ENCODE measurements at places on chromosomes 1 and 21.
A peak's percentile ranks its signal among the peaks of the same experiment; 100 is the strongest.

DNA sequence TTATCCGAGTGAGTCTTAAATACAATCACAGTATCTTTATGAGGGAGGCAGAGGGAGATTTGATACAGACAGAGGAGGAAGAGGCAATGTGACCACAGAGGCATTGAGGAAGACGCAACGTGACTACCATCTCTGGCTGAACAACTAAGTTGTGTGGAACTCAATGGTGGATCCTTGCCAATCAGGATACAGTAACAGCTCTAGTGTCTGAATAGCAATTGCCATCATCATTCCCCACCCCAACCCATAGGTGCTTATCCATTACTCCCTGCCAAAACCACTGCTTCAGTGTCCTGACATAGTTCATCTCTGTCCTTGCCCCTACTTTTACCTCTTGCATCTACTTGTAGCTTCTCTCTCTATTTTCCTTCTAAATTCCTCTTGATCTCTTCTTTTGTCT, 20.5 kb upstream of the RHBDL2 start:
- no peak for DNase-seq

GRCh38 chr1:91529856-91530255, 29.2 kb downstream of the CDC7 start:
- DNase-seq = no peak

GRCh38 chr1:170114906-170115305, 30.9 kb upstream of the NTMT2 start:
- DNase-seq = no peak

DNA sequence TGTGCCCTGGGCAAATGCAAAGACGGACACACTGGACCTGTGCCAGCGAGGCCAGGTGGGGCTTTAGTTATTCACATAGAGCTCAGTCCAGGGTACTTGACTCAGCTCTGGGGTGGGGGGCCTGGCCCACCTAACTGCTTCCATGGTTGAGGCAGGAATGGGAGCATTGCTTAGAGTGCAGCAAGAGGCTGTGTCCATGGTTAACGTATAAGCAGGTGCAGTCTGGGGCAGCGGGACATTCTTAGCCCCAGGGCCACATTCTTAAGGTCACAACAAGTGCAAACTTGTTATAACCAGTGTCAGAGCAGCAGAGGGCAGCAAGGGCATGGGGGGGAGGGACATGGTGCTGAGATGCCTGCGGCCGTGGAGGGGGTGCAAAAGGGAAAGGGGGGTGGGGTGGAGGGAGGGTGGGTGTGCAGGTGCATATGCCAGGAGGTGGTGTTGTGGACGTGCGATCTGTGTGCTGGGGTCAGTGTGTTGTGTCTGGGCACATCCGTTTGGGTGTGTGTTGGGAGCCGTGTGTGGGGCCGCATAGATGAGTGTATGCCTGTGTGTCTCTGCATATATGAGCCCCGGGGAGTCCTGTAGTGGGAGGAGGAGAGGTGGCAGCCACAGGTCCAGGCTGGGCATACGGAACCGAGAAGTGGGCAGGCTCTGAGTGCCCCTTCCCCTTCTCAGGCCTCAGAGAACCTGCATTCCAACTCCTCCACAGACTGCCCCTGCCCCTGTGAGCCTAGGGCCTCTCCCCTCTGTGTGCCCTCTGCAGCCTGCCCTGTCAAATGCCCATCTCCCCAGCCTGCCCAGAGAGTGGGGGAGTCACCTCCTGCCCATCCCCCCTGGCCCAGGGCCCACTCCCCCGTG, 8.4 kb downstream of the KCNJ10 start:
- DNase-seq = no peak

GRCh38 chr1:192538407-192539296, 36.9 kb upstream of the RGS1 start:
- DNase-seq = no peak

DNA sequence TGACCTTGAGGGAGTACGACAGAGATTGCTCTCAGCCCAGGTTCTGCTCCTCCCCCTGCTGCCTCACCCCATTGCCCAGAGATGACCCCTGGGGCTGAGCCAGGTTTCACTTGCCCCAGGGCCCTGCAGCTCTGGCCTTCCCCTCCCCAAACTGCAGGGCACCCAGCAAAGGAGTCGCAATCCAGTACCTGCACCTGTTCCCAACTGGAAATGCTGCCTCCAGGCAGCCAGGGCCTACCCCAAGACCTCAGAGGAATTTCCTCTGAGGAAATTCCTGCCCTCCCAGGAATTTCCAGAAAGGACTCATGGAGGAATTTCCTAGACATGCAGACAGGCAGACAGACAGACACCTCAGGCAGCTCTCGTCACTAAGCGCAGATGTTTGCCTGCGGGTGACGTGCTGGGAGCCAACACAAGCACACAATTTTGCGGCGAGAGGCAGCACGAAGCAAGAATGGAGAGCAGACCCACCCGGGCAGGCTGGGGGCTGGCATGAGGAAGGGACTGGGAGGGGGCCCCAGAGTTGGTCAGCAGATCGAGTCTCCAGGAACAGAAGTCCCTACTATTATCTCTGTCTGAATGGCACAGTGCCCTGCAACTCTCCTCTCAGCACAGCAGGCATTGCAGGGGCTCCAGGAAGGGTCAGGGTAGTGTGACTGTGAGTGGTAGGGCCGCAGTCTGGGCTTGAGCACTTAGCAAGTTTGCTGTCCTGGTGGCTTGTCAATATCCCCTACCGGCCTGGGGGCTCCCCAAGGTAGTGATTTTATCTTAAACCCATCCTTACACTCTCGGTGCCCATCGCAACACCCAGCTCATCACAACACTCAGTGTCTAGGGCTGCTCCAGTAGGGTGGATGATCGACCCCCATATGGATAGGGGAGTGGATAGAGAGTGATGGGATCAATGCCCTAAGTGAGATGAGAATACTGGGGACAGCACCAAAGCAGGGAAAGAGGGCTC, 2.9 kb upstream of the EFNA1 start:
- no peak for DNase-seq

DNA sequence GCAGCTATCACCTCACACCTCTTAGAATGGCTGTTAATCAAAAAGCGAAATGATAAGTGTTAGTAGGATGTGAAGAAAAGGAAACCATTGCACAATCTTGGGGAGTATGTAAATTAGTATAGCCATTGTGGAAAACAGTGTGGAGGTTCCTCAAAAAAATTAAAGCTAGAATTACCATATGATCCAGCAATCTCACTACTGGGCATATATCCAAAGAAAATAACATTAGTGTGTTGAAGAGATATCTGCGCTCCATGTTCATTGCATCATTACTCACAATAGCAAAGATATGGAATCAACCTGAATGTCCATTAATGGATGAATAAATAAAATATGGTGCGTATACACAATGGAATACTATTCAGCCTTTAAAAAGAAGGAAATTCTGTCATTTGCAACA, 68.9 kb downstream of the SNRPE start:
- no peak for DNase-seq

DNA sequence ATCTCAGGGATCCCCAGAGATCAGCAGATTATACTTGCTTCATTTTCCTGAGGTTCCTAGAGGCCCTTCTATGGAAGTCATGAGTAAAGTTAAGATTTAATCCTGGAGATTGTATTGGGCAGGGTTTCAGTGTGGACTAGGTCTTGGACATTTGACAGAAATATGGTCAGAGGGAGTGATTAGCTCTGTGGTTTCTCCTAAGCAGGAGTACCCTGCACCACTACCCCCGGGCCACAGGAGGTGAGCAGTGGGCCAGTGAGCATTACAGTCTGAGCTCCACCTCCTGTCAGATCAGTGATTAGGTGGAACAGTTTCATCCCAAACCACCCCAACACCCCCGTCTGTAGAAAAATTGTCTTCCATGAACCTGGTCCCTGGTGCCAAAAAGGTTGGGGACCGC, 43.2 kb downstream of the PHACTR4 start:
- DNase-seq = no peak

DNA sequence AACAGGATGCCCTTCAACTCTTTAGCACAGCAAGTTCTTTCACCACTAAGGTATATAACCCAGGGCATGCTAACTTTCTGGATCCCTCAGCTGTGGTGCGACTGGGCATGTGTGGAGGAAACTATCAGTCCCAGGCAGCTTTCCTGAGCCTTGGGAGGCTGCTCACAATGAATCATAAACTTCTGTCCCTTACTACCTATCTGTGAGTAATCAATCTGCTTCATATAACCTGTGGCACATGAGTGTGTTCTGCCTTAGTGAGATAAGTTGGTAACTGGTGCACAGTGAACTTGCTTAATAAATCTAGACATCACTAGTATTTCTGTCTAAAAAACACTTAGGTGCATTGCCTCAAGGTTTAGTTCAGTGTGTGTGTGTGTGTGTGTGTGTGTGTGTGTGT, 158.0 kb downstream of the GPATCH2 start:
- DNase-seq = no peak

- DNase-seq = peak; percentile 12
Observed at GRCh38 chr1:241639623-241640148, 483 bp downstream of the CHML start.

- DNase-seq = no peak
Observed at GRCh38 chr1:46969014-46969619, 27.8 kb upstream of the CYP4A11 start.

GRCh38 chr1:96233422-96233821, 488.2 kb upstream of the PTBP2 start:
- DNase-seq = no peak

GRCh38 chr1:205124726-205125125, 2.9 kb upstream of the RBBP5 start:
- no peak for DNase-seq

GRCh38 chr1:10555635-10556429, 81.1 kb downstream of the PEX14 start:
- DNase-seq = no peak

DNA sequence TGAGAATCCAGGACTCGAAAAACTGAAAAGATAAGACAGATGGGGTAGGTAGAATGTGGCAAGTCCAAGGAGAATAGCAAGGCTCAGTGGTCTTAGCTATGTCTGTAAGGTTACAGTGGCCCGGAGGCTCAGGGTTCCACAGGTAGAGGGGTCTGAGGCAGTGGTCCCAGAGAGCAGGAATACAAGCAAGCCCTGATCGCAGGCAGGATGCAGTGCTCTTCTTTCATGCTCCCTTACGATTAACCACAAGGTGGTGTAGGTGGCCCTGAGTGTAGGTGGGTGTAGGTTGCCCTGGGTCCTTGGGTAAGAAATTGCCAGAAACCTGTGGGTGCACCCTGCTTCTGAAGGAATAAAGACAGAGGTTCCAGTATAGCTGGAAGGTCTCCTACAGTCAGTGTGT, 99.1 kb upstream of the RAB3GAP2 start:
- DNase-seq = no peak

- DNase-seq = no peak
Observed at GRCh38 chr21:46110499-46111192, 12.7 kb downstream of the COL6A2 start.

- no peak for DNase-seq
Observed at GRCh38 chr1:211726467-211726995, 51.1 kb upstream of the NEK2 start.

- DNase-seq = no peak
Observed at GRCh38 chr1:206696812-206697585, 12.3 kb downstream of the MAPKAPK2 start.

DNA sequence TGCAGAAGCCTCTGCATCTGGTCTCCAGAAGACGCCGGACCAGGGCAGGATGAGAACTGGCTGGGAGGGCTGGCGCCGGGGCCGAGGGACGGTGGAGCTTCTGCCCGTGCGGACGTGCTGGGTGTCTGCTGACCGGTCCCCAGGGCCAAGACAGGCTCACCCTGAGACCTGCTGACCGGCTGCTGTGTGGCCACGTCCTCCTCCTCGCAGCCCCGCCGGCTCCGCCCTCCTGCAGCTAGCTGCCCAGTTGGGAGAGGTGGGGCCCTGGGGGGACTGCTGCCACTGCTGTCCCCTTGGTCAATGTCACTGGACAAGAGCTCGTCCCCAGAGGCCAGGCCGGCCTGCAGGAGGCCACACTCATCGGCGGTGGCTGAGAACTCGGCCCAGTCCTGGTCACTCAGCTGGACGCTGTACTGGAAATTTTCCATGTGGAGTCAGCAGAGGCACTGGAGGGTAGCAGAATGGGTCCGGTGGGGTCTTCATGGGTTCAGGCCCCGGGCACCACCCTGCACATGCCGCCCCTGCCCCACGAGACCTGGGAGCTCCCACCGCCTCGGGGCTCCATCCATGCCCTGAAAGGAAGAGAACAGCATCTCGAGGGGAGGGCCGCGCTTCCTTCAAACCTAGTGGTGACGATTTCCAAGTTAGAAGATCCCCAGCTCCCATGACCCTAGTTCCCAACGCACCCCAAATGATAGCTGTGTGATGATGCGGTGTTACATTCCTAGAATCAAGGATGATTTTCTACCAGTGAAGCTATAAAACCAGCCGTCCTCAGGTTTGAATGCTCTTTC, 1.1 kb downstream of the PERM1 start:
- no peak for DNase-seq

DNA sequence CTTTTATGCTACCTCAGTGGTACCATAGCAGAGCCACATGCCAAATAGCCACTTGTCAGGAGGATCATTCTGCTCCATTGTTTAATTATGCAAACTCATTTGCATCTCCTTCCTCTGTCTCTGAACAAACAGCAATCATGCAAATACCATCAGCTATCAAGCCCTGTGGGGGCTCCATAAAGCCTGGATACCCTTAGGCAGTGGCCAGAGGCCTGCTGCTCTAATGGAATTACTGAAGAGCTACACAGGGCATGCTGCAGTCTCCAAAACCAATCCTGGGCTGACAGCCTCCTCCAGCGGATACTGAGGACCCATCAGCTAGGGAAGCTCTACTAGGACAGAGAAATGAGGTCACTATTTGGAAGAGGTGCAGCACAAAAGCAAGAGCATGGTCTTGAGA, 376.3 kb downstream of the KCNH1 start:
- no peak for DNase-seq

DNA sequence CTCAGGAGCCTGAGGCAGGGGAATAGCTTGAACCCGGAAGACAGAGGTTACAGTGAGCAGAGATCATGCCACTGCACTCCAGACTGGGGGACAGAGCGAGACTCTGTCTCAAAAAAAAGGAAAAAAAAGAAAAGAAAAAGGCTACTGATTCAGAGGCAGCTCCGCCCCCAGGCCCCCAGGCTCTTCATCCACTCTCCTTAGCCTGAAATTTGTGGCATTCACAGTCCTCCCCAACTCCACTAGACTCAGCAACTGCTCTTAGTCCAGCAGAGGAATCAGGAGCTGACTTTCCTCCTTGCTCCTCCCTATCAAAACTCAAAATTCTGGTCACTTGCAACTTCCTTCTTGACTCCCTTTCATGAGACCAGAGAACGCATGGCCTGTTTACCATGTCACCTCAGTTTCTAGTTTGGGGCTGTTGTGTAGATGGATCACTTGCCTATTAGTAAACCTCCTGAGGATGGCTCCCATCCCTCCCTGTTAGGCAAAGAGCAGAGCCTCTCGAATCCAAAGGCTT, 27.1 kb downstream of the PCAT6 start:
- no peak for DNase-seq

DNA sequence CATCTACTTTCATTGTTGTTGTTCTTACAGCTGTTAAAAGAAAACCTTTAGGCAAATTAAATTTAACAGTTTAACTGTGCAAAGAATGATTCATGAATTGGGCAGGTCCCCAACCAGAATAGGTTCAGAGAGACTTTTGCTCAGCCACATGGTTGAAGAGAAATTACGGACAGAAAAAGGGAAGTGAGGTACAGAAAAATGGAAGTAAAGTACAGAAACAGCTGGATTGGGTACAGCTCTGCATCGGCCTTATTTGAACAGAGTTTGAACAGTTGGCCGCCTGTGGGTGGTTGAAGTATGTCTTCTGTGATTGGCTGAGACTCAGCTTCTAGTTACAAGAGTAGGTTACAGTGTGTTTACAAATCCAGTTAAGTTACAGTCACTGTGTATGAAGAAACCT, 210.1 kb downstream of the FGGY start:
- DNase-seq = no peak
